ENCODE measurements at places on chromosomes 6 and 20. TPM values are rescaled to one million over a fixed set of nuclear protein-coding genes. Genes with fewer than 3 reads are reported as not detected.

DNA sequence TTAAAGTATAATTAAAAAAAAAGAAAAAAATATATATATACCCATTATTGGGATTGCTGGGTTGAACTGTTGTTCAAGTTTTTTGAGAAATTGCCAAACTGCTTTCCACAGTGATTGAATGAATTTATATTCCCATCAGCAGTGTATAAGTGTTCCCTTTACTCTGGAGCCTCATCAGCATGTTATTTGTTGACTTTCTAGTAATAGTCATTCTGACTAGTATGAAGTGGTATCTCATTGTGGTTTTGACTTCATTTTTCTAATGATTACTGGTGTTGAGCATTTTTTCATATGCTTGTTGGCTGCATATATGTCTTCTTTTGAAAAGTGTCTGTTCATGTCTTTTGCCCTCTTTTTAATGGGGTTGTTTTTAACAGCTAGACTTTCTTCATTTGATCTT is 1260.8 kb upstream of the GJE1 start:
- DNase-seq, result no peak
- H3K36me3 ChIP-seq, result no peaks in the 10 kb centered on the region
- H3K4me1 ChIP-seq, result no peaks in the 10 kb centered on the region
- no peak overlapping the region for H3K27ac ChIP-seq

PROCR gene
- 17.5 TPM for total RNA-seq

GRCh38 chr6:37141281-37142049 is 28.5 kb upstream of the PIM1 start:
- peak overlapping the region; percentile 57 for H3K27ac ChIP-seq
- H3K36me3 ChIP-seq, result no peaks in the 10 kb centered on the region
- H3K27me3 ChIP-seq, result no peaks in the 10 kb centered on the region

DNA sequence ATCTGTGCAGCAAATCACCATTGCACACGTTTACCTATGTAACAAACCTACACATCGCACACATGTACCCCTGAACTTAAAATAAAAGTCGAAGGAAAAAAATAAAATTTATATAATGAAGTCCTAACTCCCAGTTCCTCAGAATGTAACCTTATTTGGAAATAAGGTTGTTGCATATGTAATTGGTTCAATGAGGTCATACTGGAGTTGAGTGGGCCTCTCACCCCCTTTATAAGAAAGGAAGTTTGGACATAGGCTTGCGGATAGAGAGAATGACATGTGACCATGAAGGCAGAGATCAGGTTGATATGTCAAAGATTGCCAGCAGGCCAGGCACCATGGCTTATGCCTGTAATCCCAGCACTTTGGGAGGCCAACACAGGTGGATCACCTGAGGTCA is 16.1 kb upstream of the ZBTB22 start:
- H3K4me1 ChIP-seq, result no peaks in the 10 kb centered on the region
- no peak overlapping the region for H3K27ac ChIP-seq
- H3K4me3 ChIP-seq, result no peak overlapping the region
- no peaks in the 10 kb centered on the region for H3K36me3 ChIP-seq
- DNase-seq, result no peak
- H3K27me3 ChIP-seq, result no peaks in the 10 kb centered on the region

BMP5 gene
- not detected for total RNA-seq

DNA sequence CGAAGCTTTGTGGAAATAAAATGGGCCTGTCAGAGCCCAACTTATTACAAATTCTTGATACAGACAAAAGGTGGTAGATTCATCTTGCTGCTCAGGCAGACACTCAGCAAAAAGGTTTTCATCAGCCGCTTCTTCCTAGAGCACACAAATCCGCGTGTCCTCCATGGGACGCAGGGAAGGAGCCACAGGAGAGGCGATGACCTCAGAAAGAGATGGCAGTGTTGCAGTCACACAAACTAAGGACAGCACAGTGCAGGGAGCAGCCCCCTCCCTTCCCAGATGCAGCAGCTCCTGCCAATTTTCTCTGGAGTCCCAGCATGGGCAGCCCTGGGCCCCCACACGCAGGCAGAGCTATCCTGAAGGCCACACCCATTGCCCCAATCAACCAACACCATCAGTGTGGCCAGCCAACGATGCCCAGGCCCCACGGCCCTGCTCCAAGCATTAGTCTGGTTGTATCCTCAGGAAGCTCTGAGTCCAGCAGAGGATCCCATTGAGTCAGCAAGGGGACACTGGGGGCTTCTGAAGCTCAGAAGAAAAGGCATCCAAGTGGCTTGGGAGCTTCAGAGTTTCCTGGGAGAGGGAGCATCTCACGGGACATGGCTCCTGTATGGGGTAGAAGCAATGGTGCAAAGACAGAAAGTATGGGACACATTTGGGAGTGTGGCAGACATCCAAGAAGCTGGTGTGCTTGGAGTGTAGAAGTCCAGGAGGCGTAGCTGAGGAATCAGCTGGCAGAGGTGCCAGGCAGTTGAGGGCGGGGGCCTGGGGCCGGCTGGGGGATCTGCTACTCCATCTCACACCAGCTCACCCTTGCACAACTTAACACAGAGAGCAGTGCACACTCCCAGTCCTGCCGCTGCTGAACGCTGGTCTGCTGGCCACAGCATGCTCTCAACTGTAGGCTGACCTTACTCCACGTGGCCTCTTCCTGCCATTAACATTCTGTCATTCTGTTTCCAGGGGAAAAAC is 142.1 kb upstream of the CST7 start:
- H3K4me3 ChIP-seq, result no peak overlapping the region
- H3K27ac ChIP-seq, result no peak overlapping the region
- no peak for DNase-seq
- H3K4me1 ChIP-seq, result no peaks in the 10 kb centered on the region
- H3K36me3 ChIP-seq, result no peaks in the 10 kb centered on the region

PROKR2 gene
- total RNA-seq, result not detected

Data from ovary (tissue), 10 donors.